ENCODE measurements at places on chromosomes 5 and 9. TPM values are rescaled to one million over a fixed set of nuclear protein-coding genes. Genes with fewer than 3 reads are reported as not detected.

Gene GOLM1
- 0.75 TPM for total RNA-seq

Gene CNTNAP3B
- total RNA-seq = not detected

Gene LCN12
- total RNA-seq = 2.7 TPM

Gene PANK3
- 40.4 TPM for total RNA-seq

Gene CDH18
- total RNA-seq = not detected

Gene GLRA1
- not detected for total RNA-seq

- no peak overlapping the region for H3K27ac ChIP-seq
- H3K27me3 ChIP-seq = peaks cover 2% of the 10 kb centered on the region
- no peak for DNase-seq
Observed at GRCh38 chr9:110763568-110763967, 95.0 kb downstream of the MUSK start.

DNA sequence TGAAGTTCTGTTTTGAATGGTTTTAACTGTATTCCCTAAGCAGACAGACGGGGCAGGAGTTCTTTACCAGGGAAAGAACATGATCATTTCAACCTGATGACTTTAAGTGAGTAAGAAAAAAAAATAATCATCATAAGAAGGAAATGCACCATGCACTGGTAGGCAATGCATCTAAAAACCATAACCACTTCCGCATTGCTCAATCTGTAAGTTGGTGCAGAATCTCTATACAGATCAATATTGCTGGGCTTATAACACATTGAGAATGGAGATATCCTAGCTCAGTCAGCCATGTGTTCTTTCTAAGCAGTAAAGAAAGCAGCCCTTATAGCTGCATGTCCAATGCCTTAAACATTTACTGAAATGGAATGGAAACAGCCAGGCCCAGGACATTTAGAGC lies 407.1 kb upstream of the DMAC1 start:
- H3K36me3 ChIP-seq = no peaks in the 10 kb centered on the region
- H3K27ac ChIP-seq = no peak overlapping the region
- no peak overlapping the region for H3K4me3 ChIP-seq
- no peaks in the 10 kb centered on the region for H3K27me3 ChIP-seq

- peaks cover 10% of the 10 kb centered on the region for H3K27me3 ChIP-seq
- H3K4me1 ChIP-seq = no peaks in the 10 kb centered on the region
- H3K27ac ChIP-seq = no peak overlapping the region
- H3K36me3 ChIP-seq = peaks cover 15% of the 10 kb centered on the region
Observed at GRCh38 chr9:97873425-97873824, 20.4 kb downstream of the FOXE1 start.

DNA sequence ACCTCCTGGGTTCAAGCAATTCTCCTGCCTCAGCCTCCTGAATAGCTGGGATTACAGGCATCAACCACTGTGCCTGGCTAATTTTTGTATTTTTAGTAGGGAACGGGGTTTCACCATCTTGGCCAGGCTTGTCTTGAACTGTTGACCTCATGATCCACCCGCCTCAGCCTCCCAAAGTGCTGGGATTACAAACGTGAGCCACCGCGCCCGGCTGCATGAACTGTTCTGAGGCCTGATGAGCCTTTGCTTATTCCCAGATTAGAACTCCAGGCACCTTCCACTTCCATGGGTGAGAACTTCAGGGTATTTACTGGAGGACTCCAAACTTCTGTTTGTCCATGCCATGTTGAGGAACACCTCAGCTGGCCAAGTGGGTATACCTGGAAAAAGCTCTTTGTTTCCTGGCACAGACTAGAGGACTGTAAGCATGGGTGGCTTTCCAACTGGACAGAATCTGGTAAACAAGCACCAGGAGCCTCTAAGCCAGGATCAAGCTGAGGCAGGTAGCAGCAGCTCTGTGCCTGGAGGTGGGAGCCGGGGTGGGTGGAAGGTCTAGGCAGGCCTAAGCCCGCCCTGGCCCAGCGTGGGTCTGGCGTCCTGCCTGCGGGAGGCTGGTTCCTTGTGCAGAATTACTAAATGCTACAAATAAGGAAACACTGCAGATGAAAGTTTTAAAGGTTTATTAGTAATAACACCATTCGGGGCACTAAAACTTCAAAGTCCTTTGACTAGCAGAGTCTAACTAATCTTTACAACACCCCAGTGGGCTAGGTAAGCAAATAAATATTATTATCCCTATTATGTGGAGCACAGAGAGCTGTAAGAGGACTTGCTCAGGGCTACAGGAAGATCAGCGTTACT lies 78.4 kb downstream of the SEMA5A start:
- no peaks in the 10 kb centered on the region for H3K36me3 ChIP-seq
- H3K4me1 ChIP-seq = no peaks in the 10 kb centered on the region
- H3K27ac ChIP-seq = no peak overlapping the region
- DNase-seq = no peak

DNA sequence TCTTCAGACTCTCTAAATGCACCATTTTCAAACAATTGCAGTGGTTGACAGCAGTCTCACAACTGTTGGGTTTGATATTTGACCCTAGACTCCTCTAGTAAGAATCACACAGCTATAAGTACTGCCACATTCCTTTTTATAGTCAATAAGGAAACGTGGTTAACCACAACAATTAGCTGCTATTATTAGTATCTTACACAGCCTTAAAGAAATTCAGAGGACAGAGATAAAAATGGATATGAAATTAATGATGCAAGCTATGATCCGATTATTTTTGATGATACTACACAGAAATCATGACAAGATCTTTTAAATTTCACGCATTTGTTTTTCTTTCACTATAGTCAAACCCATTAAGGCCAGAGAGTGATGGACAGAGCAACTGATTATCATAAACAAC lies 288.6 kb upstream of the C9orf72 start:
- peaks cover 4% of the 10 kb centered on the region for H3K36me3 ChIP-seq
- no peak for DNase-seq
- peaks cover 7% of the 10 kb centered on the region for H3K27me3 ChIP-seq

- H3K36me3 ChIP-seq = no peaks in the 10 kb centered on the region
- H3K27ac ChIP-seq = no peak overlapping the region
- no peaks in the 10 kb centered on the region for H3K27me3 ChIP-seq
- H3K4me1 ChIP-seq = no peaks in the 10 kb centered on the region
Observed at GRCh38 chr5:89597878-89598277, 714.9 kb upstream of the MEF2C start.

- H3K4me3 ChIP-seq = no peak overlapping the region
- no peak overlapping the region for H3K27ac ChIP-seq
- DNase-seq = no peak
- H3K4me1 ChIP-seq = peaks cover 23% of the 10 kb centered on the region
Observed at GRCh38 chr9:136655536-136656182, 7.1 kb upstream of the EGFL7 start.

DNA sequence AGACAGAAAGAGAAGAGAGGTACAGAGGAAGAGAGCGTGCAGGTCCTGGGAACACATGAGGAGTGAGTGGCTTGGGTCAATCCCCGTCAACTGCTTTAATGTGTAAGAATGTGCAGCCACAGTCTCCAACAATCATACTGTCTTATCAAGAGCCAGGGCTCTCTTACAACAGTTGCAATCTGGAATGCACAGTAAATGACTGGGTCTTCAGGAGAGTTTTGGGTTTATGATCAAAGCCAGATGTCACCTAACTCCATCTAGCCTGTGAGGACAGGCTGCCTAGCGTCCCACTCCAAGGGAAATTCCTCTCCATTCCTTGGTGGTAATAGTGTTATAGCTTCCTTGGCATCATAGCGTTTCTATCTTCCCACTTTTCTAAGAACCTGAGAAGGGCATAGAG lies 75.0 kb upstream of the TRIO start:
- H3K27ac ChIP-seq = no peak overlapping the region
- no peak for DNase-seq
- H3K4me1 ChIP-seq = no peaks in the 10 kb centered on the region
- H3K27me3 ChIP-seq = peaks cover 12% of the 10 kb centered on the region
- H3K4me3 ChIP-seq = no peak overlapping the region

GRCh38 chr5:110707260-110707844 lies 19.1 kb downstream of the TMEM232 start:
- H3K36me3 ChIP-seq = peaks cover 7% of the 10 kb centered on the region
- no peak for DNase-seq
- no peak overlapping the region for H3K4me3 ChIP-seq
- H3K4me1 ChIP-seq = no peaks in the 10 kb centered on the region
- no peak overlapping the region for H3K27ac ChIP-seq
- H3K27me3 ChIP-seq = peaks cover 14% of the 10 kb centered on the region

GRCh38 chr5:156496291-156496690 lies 169.3 kb downstream of the SGCD start:
- no peaks in the 10 kb centered on the region for H3K4me1 ChIP-seq
- DNase-seq = no peak
- peaks cover 28% of the 10 kb centered on the region for H3K27me3 ChIP-seq
- H3K36me3 ChIP-seq = no peaks in the 10 kb centered on the region

- peaks cover 47% of the 10 kb centered on the region for H3K4me1 ChIP-seq
- no peaks in the 10 kb centered on the region for H3K27me3 ChIP-seq
- no peak overlapping the region for H3K27ac ChIP-seq
Observed at GRCh38 chr9:295576-295975, 80.9 kb downstream of the DOCK8 start.

GRCh38 chr9:116555556-116556155 lies 131.4 kb upstream of the TRIM32 start:
- no peak overlapping the region for H3K27ac ChIP-seq
- no peak overlapping the region for H3K4me3 ChIP-seq
- no peaks in the 10 kb centered on the region for H3K27me3 ChIP-seq
- no peak for DNase-seq

- H3K36me3 ChIP-seq = no peaks in the 10 kb centered on the region
- no peak overlapping the region for H3K4me3 ChIP-seq
- no peak for DNase-seq
Observed at GRCh38 chr9:114811966-114812636, 6.3 kb upstream of the TNFSF15 start.

- no peaks in the 10 kb centered on the region for H3K27me3 ChIP-seq
- DNase-seq = peak; percentile 31
- peaks cover 4% of the 10 kb centered on the region for H3K4me1 ChIP-seq
Observed at GRCh38 chr9:35726931-35727330, 5.1 kb downstream of the TLN1 start.

- peaks cover 7% of the 10 kb centered on the region for H3K36me3 ChIP-seq
- H3K27ac ChIP-seq = peak within 1 kb of the TSS; percentile 84
- DNase-seq = peak; percentile 91
- peaks cover 33% of the 10 kb centered on the region for H3K4me1 ChIP-seq
- peak within 1 kb of the TSS; percentile 98 for H3K4me3 ChIP-seq
Observed at GRCh38 chr9:34620061-34620994, at the start of gene DCTN3. TSS of gene DCTN3 (minus strand) at chr9:34620495. CDS start at chr9:34620464, 31 bp downstream.

DNA sequence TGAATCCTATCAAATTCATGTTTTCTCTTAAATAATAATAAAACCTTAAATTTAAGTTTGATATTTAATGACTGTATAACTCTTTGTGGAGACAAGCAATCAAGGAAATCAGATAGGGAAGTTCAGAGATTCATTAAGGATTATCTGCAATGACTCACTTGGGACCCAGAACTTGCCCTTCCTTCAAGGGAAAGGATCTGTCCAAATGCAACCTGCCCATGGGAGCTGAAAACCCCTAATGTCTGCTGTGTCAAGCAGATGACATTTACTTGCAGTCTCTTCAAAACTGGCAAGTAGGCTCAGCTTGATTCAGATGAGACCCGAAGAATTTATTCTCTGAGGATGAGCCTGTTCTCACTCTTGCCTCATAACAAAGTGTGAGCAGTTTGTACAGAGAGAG lies 1577.6 kb downstream of the EFNA5 start:
- no peaks in the 10 kb centered on the region for H3K27me3 ChIP-seq
- no peaks in the 10 kb centered on the region for H3K4me1 ChIP-seq
- no peaks in the 10 kb centered on the region for H3K36me3 ChIP-seq
- H3K27ac ChIP-seq = no peak overlapping the region
- no peak overlapping the region for H3K4me3 ChIP-seq

- H3K27ac ChIP-seq = no peak overlapping the region
- no peak for DNase-seq
- peaks cover 19% of the 10 kb centered on the region for H3K36me3 ChIP-seq
- H3K4me3 ChIP-seq = no peak overlapping the region
Observed at GRCh38 chr5:126488443-126489065, 65.3 kb downstream of the GRAMD2B start.

GRCh38 chr9:6777213-6777902 lies 19.6 kb downstream of the KDM4C start:
- no peak for DNase-seq
- H3K4me3 ChIP-seq = peak overlapping the region; percentile 30
- no peaks in the 10 kb centered on the region for H3K27me3 ChIP-seq
- H3K27ac ChIP-seq = peak overlapping the region; percentile 13

DNA sequence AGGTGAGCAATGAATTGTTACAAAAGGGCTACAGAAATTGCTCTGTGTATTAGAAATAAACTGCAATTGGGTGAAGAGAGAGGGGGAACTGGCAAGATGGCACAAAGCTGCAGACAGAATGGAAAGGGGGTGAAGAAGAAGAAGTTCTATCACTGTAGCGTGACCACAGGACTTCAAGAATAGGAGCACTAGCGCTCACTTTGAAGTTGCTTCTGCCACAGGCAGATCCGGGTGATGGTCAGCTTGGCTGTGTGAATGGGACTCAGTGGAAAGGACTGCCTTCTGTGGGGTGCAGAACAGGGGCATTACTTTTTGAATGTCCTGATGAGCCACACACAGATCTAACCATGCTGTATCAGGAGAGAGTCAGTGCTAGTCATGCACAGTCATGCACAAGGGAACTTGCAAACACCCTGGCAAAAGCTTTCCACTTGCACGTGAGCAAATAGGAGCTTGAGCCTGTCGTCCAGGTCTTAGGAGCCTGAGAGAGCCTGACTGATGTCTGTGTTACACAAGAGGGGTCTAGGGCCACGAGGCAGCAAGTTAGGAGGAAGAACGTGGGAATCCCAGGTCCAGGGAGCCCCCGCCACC lies 16.3 kb downstream of the IL5 start:
- DNase-seq = no peak
- peaks cover 11% of the 10 kb centered on the region for H3K4me1 ChIP-seq
- no peaks in the 10 kb centered on the region for H3K27me3 ChIP-seq
- no peak overlapping the region for H3K4me3 ChIP-seq

DNA sequence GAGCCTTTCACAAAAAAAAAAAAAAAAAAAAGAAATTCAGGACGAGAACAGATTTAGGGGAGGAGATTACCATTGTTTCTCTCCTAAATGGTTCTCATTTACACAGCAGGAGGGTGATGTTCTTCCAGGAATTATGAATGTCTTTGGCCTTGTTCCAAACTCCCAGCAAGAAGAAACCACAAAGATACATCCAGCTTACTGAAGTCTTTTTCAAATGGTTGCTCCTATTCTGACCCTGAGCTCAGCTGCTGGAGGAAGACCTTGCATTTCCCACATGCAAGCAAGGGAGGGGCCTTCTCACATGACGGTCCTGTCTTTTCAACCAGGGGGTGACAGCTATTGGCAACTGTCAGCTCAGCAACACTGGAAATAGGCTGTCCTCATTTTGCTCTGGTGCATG lies 203.0 kb upstream of the VLDLR start:
- H3K36me3 ChIP-seq = no peaks in the 10 kb centered on the region
- no peaks in the 10 kb centered on the region for H3K4me1 ChIP-seq
- H3K4me3 ChIP-seq = no peak overlapping the region
- no peak overlapping the region for H3K27ac ChIP-seq
- peaks cover 2% of the 10 kb centered on the region for H3K27me3 ChIP-seq
- DNase-seq = no peak

- peaks cover 30% of the 10 kb centered on the region for H3K27me3 ChIP-seq
- no peaks in the 10 kb centered on the region for H3K36me3 ChIP-seq
- no peak overlapping the region for H3K4me3 ChIP-seq
- no peak overlapping the region for H3K27ac ChIP-seq
- no peak for DNase-seq
- peaks cover 9% of the 10 kb centered on the region for H3K4me1 ChIP-seq
Observed at GRCh38 chr5:401146-402034, 41.6 kb upstream of the EXOC3 start.
